ENCODE measurements at places on chromosomes 12 and 14.

GRCh38 chr12:122963941-122964265 is 2.4 kb downstream of the ABCB9 start:
- DNase-seq, result peak; percentile 81

- DNase-seq, result peak; percentile 86
Observed at GRCh38 chr14:99971087-99971940, 93.9 kb upstream of the EVL start.

DNA sequence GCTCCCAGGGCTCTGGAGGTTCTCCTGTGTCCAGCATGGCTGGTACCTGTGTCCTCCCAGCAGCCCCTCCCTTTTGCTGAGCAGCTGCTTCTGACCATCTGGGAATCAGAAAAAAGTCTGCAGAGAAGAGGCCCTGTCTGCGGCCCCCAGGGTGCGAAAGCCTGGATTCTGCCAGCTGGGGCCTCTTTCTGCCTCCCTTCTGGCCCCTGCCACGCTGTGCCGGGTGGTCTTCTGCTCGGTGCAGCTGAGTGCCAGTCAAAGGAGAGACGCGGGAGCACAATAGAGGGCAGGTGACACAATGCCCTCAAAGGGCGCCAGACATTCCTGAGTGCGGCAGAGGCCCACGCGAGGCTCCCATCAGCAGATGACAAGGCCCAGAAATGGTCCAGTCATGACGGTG is 12.6 kb downstream of the BTBD6 start:
- DNase-seq, result no peak

DNA sequence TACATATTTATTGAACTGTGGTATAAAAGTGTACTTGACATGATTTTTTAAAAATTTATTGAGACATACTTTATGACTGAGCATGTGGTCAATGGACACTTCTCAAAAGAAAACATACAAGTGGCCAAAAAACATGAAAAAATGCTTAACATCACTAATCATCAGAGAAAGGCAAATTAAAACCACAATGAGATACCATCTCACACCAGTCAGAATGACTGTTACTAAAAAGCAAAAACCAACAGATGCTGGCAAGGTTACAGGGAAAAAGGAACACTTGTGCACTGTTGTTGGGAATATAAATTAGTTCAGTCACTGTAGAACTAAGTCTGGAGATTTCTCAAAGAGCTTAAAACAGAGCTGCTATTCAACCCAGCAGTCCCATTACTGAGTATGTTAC is 1177.6 kb downstream of the GALC start:
- DNase-seq, result peak; percentile 14

- peak; percentile 92 for DNase-seq
Observed at GRCh38 chr12:88471331-88472045, 108.8 kb downstream of the KITLG start.

DNA sequence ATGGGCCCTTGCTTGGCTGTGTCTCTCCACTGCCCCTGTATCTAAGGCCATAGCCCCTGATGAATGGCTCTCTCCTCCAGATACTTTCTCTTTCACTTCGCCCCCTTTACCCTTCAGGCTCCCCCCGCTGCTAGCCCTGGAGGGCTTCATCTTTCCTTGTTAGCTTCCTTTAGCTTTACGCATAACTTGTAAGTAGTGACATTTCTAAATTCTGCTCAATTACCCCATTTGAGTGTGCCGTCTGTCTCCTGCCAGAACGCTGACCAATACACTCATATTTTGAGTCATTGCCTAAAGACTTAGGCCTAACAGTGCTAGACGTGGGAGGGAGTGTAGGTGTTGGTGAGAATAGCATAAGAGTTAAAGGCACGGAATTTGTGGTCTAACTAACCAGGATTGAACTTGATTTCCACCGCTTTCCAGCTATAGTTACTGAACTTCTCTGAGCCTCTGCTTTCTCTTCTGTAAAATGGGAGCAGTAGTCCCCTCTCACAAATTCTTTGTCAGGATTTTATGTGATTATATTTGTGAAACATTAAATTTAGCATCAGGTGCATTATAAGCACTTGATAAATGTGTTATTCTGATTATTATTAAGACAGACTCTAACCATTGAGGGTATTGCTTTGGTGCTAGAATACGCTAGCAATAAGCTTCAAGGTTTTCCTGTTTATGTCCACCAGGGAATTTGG is 129.3 kb downstream of the ZFP36L1 start:
- DNase-seq, result peak; percentile 75

GRCh38 chr14:95885278-95885677 is 8.6 kb downstream of the TUNAR start:
- no peak for DNase-seq

DNA sequence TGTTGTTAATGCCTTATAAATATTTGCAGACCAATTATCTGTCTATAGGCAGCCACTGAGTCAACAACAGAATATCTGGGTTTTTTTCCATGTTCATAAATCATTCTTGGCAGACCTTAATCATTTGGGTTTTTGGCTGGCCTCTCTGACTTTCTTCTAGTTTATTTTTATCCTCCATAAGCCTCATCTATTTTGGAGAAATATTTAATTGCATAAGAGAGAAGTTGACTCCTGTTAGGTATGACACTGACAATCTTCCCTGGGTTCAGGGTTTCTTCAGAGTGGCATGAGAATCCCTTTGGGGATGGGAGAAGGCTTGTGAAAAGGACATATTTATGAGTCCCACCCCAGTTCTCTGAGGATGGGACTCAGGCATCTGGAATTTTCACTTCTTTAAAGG is 299.8 kb downstream of the NRXN3 start:
- DNase-seq, result no peak

DNA sequence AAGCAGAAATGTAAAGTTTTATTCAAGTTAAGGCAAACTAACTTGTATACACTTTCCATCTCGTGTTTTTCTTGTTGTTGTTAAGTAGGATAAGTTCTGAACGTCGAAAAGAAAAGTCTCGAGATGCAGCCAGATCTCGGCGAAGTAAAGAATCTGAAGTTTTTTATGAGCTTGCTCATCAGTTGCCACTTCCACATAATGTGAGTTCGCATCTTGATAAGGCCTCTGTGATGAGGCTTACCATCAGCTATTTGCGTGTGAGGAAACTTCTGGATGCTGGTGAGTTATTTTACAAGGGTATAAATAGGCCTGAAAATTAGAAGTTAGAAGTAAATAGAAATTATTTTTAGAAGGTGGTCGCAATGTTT is 25.0 kb downstream of the HIF1A start:
- DNase-seq, result no peak

- DNase-seq, result no peak
Observed at GRCh38 chr12:96041181-96041580, 5.8 kb upstream of the LTA4H start.

- no peak for DNase-seq
Observed at GRCh38 chr12:91975891-91976290, 169.8 kb downstream of the BTG1 start.
